ENCODE measurements at places on chromosomes 12 and 14. TPM values are rescaled to one million over a fixed set of nuclear protein-coding genes. Genes with fewer than 3 reads are reported as not detected.

Gene MYF6
- polyA plus RNA-seq: 0.21 TPM

Gene R3HDM2
- 64.2 TPM for polyA plus RNA-seq

Gene ACOT4
- 2.4 TPM for polyA plus RNA-seq

Gene LAG3
- 2.1 TPM for polyA plus RNA-seq

Gene CAPZA3
- polyA plus RNA-seq: 0.04 TPM

Gene PARPBP
- 9.3 TPM for polyA plus RNA-seq

Gene TAS2R14
- polyA plus RNA-seq: 3.5 TPM

Gene ACRBP
- 4.0 TPM for polyA plus RNA-seq

- DNase-seq: no peak
These were observed 315.4 kb upstream of the KITLG start for GRCh38 chr12:88895634-88896033.

- no peak for DNase-seq
These were observed 355.3 kb upstream of the FKBP4 start for GRCh38 chr12:2439332-2440100.

DNA sequence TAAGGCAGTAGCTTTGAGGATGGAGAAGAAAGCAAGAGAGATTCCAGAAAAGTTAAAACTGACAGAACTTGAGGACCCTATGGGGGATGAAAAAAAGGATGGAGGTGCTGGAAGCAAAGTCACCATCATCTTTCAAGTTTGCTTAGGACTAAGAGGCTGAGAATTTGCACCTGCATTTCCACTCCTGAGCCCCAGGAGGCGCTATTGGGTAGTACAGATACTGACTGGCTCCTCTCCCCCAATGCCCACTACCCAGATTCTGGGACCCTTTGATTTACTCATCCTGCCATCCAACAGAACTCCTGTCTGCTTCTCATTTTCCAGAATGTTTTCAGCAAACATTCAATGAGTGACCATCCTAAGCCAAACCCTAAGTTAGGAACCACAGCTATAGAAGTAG lies 34.0 kb upstream of the CMKLR1 start:
- DNase-seq: no peak

GRCh38 chr12:26347300-26347699 lies 151.9 kb downstream of the SSPN start:
- no peak for DNase-seq

DNA sequence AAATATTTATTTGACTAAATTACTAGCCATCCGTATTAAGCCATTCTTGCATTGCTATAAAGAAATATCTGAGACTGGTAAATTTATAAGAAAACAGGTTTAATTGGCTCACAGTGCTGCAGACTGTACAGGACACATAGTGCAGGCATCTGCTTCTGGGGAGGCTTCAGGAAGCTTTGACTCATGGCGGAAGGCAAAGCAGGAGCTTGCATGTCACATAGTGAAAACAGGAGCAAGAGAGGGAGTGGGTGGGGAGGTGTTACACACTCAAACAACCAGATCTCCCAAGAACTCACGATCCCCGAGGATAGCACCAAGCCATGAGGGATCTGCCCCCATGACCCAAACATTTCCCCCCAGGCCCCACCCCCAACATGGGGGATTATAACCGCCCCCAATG lies 26.7 kb upstream of the RAB21 start:
- DNase-seq: no peak

GRCh38 chr12:64991121-64991611 lies 129.9 kb downstream of the WIF1 start:
- peak; percentile 17 for DNase-seq

GRCh38 chr14:58055497-58056010 lies 96.5 kb downstream of the ARMH4 start:
- no peak for DNase-seq

GRCh38 chr14:106080922-106081321 lies 554.5 kb downstream of the TMEM121 start:
- no peak for DNase-seq

- DNase-seq: no peak
These were observed 171.3 kb downstream of the TMTC2 start for GRCh38 chr12:82857911-82858533.

- DNase-seq: peak; percentile 23
These were observed 359.9 kb downstream of the RGS6 start for GRCh38 chr14:72291908-72292688.

- DNase-seq: no peak
These were observed 34.2 kb downstream of the DAO start for GRCh38 chr12:108914121-108914531.

DNA sequence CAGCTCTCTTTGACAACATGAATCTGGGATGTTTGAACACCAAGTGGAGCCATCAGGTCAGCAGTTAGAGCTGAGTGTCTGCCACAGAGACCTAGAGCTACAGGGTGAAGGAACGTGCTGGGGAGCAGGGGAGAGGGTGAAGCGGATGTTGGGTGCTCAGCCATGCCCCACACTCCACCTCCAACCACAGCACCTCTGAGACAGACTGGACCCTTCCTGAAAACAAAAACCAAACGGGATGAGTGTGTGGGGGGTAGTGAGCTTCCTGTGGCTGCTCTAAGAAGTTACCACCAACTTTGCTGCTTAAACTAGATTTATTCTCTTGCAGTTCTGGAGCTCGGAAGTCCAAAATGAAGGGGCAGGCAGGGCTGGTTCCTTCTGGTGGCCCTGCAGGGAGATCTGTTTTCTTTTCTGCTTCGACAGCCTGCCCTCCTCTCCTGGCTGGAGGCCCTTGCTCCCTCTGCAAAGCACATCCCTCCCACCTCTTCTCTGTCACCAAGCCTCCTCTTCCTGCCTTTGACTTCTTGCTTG lies 5.6 kb upstream of the GOLGA3 start:
- DNase-seq: no peak

- peak; percentile 41 for DNase-seq
These were observed 48.0 kb downstream of the PLCZ1 start for GRCh38 chr12:18689771-18690170.

- no peak for DNase-seq
These were observed 72.9 kb upstream of the LTA4H start for GRCh38 chr12:96108321-96108720.

DNA sequence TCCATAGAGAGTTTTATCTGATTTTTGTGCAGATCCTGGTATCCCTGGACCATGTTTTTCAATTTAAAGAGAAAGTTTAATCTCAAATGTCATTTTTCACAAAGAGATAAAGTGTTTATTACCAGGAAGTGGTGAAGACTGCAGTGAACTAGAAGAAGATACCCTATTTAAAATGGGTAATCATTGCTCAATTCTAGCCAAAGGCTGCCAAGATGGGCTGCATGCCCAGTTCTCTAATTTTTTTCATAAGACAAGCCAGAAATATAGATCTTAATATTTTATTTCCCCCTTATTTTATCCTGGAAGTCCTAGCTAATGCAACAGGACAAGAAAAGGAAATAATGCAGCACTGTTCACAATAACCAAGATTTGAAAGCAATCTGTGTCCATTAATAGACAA lies 343.5 kb downstream of the PCNX1 start:
- no peak for DNase-seq
